Esophagus squamous epithelium (tissue), 5 donors: ENCODE measurements at places on chromosomes 2 and 18.

- DNase-seq, result no peak
Observed at GRCh38 chr18:45034179-45034578, 353.5 kb downstream of the SETBP1 start.

DNA sequence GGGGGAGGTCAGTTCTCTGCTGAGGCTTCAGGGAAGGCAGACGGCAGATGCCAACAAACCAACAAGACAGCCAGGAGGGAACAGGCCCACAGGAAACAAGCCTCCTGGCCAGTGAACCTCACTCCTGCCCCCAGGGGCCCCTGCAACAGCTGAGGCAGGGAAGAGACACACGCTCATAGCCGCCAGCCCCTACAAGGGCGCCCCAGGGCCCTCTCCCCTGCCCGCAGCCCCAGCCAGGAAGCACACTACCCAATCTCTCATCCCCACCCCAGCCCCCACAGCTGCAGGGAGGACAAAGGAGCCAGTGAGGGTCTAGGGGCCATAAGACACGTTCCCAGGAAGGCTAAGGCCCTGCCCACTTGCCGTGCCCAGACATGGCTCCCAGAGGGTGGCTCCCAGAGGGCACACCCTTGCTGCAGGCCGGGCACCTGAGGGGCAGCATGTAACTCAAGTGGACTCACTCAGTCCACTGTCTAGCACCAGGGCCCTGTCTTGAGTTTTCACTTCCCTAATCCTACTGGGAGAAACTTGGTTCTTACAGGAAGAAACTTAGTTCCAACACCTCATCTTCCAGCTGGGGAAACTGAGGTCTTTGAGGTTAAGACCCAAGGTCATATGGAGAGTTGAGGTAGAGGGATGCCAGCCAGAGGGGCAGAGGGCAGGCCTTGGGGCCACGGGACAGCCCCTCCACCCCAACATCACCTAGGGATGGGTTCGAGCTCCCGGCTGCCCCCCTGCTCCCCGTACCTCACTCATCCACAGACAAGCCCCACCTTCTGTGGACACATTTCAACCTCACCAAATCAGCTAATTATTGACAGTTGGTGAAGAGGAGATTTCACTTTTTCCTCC lies 37.3 kb downstream of the EMX1 start:
- no peak for DNase-seq

GRCh38 chr18:46712406-46712805 lies 44.4 kb downstream of the ST8SIA5 start:
- no peak for DNase-seq

DNA sequence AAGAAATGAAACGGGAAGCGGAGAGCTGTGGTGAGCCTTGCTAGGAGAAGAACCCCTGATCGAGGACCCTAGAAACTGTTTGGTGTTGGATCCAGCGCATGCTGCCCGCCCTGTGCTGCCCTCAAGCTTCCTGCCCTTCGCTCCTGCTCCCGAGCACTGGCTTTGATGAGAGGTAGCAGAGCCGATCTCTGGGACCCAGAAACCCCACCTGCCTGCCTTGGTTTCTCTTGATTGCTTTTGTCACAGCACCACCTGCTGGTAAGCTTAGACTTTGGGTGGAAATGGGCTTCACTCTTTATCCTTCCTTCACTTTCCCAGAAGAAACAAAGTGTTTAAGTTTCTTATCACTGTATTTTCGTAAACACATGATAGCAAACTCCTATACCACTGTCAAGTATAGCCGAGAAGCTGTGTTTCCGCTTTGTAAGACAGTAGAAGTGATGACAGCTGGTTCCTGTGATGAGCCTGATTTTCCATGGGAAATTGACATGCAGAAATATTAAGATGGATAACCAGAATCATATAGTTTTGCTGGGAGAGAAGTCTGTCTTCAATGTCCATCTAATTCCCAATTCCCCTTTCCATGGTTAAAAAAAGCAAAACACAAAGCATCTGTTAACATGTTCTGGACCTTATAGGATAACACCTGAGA lies 267.4 kb downstream of the PHLPP1 start:
- no peak for DNase-seq

DNA sequence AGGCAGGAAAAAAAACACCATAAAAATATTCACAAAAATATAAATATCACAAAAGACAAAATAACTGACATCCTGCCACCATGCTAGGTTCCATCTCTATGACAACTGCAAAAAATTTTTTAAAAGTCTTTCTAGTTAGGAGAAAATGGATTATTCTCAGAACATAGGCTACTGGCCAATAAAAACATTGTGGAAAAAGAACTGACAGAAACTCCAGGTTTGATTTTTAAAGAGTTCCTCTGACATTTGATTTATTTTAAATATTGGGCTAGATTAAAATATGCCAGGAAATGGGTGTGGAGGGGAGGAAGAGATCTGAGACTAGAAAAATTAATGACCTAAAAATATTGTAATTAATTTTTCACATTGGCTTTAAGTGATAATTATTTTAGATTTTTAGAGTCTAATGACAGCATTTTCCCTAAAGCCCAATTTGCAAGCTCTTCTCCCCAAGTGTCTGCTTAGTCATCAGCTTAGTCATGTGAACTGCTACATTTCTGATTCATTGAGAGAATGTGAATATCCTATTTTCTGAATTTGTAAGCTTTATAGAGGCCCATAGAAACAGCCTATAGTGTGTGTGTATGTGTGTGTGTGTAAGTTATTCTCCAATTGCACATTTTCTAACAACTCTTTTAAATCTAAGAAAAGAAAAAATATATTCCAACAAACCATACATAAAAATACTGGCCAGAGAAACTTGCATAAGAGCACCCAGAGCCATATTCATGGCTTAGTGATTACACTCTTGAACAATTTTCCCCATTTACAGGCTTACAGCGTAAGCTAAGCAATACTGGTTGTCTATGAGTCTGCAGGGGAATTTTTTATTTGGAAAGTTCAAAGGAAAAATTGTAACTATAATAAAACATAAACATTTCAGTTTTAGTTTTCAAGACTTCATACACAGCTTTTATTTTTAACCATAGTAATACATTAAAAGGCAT lies 48.4 kb downstream of the TMEFF2 start:
- no peak for DNase-seq

DNA sequence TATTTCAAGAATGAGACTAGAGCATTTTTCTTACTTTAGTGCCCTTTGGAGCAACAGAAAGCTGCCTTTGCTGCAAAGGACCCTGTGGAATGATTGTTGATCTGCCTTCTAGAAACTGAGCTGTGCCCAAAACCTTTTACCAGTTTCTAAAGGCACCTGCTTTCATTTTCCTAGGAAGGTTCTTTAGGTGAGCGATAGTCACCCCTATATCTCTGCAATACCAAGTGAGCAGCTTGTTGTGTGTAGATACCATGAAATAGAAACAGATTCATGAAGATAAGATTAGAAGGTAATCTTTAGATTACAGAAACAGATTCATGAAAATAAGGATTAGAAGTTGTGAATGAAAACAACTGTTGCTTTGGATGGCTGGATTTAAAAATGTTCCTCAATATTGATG lies 202.3 kb downstream of the PLCL1 start:
- no peak for DNase-seq

- no peak for DNase-seq
Observed at GRCh38 chr2:72927619-72928550, 10.6 kb downstream of the EMX1 start.

- no peak for DNase-seq
Observed at GRCh38 chr2:98404556-98405250, 40.0 kb upstream of the INPP4A start.

DNA sequence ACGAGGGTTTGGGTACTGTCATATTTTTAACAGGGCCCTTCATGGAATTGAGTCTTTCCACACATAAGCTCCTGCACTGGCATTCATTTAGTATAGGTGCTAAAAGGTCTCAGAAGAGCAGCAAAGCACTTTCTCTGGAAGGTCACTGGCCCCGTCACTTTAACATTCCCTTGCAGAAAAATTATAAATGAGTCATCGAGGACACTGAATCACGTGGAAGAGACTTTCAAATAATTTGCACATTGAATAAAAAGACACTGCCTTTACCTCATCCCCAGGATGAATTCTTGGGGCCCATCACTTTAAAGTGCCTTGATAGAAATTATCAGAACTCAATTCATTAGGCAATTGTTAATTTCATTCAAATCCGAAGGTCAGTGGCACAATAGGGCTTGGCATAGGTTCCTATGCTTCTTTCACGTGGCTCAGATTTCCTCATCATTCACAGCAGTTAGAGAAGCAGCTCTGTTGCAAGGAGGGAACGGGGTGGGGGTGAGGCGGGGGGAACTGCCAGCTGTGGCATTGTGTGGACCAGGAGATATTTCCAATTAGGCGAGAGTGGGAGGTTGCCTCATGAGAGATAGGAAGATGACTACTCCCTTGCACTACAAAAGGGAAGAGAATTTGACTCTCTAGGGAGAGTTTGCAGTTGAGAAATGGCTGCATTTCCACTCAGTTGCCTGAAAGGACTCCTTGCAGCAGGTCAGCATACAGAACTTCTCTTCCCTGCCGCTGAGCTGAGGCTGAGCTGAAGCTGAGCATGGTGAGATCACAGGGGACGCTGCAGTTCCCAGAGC lies 86.3 kb upstream of the NPAS2 start:
- DNase-seq, result no peak

GRCh38 chr2:203599509-203599908 lies 64.4 kb upstream of the RAPH1 start:
- no peak for DNase-seq

DNA sequence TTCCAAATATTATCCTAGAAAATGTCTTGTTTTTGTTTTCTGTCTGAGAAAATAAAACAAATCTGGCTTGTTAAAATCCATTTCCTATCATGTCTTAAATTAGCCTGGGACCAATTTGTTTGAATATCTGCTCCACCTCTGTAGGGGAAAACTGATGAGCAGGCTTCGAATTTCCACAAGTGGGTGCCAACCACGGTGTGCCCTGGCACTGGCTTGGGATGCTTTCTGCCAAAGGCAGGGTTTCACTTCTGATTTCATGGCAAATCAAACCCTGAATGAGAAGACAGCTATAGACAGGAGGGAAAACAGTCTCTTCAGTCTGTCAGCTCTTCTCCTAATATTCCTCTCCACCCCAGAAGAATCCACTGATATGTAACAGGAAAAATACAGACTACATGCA lies 33.7 kb upstream of the STAT4 start:
- DNase-seq, result no peak

DNA sequence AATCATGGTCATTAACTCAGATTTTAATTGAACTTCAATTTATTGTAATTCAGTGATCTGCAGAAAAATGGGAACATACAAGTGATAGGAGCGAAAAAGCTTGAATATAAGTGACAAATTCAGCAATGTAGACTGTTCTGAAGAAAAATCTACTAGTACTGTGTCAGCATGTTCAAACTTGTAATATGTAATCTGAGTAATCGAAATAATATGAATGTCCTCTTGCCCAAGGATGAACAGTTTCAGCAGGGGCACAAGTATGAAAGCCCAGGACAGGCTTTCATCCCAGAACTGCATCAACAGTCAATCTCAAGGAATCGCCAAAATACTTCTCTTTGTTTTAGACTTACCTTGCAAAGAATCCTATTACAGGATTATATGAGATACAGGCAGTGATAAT lies 1110.5 kb downstream of the LRP1B start:
- DNase-seq, result no peak

- no peak for DNase-seq
Observed at GRCh38 chr18:56085551-56085950, 497.6 kb upstream of the TCF4 start.

- DNase-seq, result no peak
Observed at GRCh38 chr2:238496756-238497609, 70.3 kb downstream of the ASB1 start.

DNA sequence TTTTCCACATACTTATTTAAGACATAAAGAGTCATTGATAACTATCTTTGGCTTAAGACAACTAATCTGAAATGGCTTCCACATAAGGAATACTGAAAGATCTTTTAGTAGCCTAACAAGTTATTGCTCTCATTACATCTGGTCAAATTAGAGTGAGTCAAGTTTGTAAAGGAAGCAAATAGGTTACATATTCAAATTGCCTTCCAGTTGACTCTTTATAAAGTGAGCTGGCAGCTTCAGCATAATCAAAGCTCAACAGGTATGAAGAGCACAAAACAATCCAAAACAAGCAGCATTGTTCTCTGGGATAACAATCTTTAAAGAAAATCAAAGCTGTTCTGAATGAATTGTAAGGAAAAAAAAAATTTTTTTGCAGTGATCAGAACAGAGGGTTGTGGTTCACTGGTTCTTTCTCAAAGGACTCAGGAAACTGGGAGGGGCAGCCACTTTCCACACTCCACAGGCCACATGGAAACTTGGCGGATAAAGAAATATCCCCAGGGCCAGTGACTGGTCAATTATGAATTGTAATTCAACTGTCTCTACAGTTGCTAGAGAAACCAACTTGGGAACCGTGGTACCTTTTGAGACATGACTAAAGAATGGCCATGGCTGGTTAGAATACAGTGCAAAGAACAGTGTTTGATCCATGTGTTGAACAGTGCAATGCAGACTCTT lies 369.3 kb upstream of the KCNH7 start:
- DNase-seq, result no peak

DNA sequence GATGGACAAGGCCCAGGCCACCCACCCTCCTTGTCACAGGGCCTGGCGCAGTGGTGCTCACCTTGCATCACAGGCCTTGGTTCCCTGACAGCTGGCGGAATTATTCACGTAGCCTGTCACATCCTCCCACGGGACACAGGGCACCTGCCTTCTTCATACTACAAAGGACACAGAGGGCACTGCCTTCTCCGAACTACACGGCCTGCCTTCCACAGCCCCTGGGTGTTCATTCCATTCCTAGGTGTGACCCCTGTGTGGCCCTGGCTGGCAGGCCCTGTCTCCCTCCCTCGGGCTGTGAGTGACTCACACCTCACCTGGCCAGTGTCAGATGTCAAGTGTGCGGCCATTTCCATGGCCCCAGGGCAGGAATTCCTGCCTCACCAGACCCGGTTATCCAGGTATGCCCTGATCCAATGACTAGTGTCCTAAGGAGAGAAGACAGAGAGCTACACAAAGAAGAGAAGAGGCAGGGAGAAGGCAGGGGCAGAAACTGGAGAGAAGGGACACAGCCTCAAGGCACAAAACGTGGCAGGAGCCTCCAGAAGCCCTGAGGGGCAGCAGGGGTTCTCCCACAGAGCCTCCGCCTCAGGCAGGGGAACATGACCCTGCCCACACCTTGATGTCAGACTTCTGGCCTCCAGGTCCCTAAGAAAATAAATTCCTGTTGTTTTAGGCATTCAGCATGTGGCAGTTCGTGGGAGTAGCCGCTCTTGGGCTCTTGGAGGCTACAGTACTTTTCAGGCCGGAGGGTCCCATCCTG lies 43.4 kb downstream of the MBP start:
- DNase-seq, result no peak

DNA sequence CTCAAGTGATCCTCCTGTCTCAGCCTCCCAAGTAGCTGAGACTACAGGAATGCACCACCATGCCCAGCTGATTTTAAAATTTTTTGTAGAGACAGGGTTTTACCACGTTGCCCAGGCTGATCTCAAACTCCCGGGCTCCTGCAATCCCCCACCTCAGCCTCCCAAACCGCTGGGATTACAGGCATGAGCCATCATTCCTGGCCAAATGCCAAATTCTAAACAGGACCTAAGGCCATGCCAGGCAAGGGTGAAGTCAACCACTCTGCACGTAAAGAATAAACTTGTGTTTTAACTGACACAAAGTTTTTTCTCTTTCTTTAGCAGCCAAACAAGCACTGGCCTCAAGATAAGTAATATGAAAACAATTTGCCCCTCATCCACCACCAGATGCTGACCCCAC lies 37.4 kb upstream of the SATB2 start:
- no peak for DNase-seq

- no peak for DNase-seq
Observed at GRCh38 chr2:215583881-215584280, 148.0 kb upstream of the FN1 start.

GRCh38 chr2:60885683-60886082 lies 4.3 kb downstream of the REL start:
- no peak for DNase-seq

GRCh38 chr2:212032032-212032431 lies 506.6 kb downstream of the ERBB4 start:
- no peak for DNase-seq
